Motor neuron (in vitro differentiated cells): ENCODE measurements at places on chromosomes 12 and 14. TPM values are rescaled to one million over a fixed set of nuclear protein-coding genes. Genes with fewer than 3 reads are reported as not detected.

RIPK3 gene
- total RNA-seq = 1.3 and 1.8 TPM in 2 replicates

XPOT gene
- total RNA-seq = 133 and 145 TPM in 2 replicates

GARIN6 gene
- not detected in 2 replicates for total RNA-seq

CLEC7A gene
- total RNA-seq = 0.27 and 0.63 TPM in 2 replicates
